ENCODE measurements at places on chromosomes 11 and 22.

GRCh38 chr11:121237686-121238658, 54.6 kb upstream of the SC5D start:
- no peak for DNase-seq

GRCh38 chr11:13772223-13773046, 104.0 kb downstream of the FAR1 start:
- peak; percentile 9 for DNase-seq

DNA sequence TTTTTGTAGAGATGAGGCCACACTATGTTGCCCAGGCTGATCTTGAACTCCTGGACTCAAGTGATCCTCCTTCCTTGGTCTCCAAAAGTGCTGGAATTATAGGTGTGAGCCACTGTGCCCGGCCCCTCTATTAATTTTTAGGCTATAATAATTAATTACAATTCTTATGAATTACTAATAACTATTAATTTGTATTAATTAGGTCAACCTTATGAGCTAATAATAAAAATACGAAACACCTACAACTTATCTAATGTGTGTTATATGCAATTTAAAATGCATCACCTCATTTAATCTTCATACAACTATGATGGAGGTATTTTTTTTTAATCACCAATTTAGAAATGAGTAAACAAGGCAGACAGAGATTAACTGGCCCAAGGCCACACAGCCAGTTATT, 26.2 kb downstream of the LRP4 start:
- DNase-seq, result no peak

DNA sequence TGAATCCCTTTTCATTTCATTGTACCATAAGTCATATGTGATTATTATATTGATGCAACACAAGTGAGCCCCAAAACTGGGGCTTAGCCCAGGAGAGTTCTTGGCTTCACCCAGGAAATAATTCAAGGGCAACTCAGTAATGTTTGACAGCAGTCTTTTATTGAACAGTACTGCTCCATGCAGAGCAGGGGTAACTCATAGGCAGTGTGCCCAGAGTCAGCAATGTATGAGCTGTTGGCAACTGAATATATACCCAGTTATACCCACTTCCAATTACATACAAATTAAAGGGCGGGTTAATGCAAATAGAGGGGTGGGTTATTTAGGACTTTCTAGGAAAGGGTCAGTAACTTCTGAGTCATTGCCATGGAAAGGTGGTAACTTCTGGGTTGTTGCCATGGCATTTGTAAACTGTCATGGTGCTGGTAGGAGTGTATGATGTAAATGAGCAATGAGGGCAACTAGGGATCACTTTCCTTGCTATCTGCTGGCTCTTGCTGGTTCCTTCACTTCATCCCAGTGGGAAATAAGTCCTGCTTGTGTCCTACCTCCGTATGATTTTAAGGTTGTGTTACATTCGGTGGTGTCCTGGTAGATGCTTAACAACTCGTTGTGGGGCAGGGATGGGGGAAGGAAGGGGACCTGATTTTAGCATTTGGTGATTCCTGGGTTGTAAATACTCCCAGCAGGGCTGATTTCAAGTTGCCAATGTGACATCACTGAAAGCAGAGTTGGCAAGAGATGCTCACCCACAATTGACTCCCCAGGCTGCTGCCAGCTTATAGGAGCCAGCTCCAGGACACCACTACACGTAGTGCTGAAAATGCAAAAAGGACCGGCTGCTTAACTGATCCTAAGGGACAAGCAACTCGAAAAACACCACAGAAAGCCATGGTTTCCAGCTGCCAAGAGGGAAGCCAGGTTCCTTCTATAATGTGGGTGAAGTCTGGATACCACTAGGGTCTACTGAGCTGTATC, 70.1 kb downstream of the SYT9 start:
- DNase-seq, result no peak

DNA sequence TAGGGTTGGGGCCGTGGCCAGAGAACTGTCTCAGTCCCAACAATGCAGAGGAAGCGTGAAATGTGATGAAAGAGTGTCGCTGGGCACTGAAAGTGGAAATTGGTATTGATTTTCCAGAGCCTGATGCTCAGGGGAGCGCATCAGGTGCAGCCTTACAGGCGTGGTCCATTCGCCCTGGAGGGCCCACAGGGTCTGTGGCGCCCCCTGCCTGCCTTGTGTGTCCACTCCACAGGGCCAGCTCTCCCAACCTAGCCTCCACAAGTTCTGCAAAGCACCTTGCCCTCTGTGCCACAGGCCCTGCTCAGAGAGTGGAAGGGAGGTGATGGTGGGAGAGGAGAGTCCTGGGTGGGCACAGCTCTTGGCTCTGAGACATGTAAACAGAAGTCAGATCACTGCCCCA, 54.9 kb upstream of the LMO1 start:
- DNase-seq, result no peak

GRCh38 chr22:48757581-48757980, 1070.1 kb downstream of the BRD1 start:
- DNase-seq, result no peak

- DNase-seq, result no peak
These were observed 719.8 kb upstream of the LRRC4C start for GRCh38 chr11:42179216-42179615.

DNA sequence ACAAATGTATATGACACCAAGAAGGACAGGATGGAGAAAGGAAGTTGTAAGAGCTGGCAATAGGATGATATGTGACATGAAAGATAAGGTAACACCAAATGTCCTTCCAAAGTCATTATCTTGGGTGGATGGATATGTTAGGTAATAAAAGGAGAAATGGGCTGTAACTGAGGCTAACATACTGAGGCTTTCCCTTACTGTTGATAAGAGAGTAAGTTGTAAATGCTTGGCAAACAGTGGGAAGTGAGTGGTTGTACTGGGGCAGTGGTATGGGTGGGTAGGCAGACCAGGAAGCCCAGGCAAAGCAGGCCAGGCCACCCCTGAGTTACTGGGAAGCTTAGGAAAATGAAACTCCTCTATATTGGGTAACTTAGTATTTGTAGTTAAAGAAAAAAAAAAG, 73.7 kb downstream of the ARHGAP42 start:
- no peak for DNase-seq

GRCh38 chr22:50197856-50198623, 2.8 kb upstream of the SELENOO start:
- DNase-seq, result no peak

All from CD4-positive, alpha-beta T cell treated with Interferon alpha-2 for 1 hour (primary cell).